ENCODE measurements at places on chromosomes 16 and 17. TPM values are rescaled to one million over a fixed set of nuclear protein-coding genes. Genes with fewer than 3 reads are reported as not detected.

The KRTAP17-1 gene
- total RNA-seq, result not detected

The NPIPB6 gene
- total RNA-seq, result 1.9 TPM

The TMEM100 gene
- not detected for total RNA-seq

The ABCA5 gene
- 2.7 TPM for total RNA-seq

The ATPAF2 gene
- 18.8 TPM for total RNA-seq

The ZNRF1 gene
- 23.2 TPM for total RNA-seq

The MT1H gene
- total RNA-seq, result not detected

The GP2 gene
- not detected for total RNA-seq

The PABPN1L gene
- total RNA-seq, result not detected

The MEOX1 gene
- not detected for total RNA-seq
